ENCODE measurements at places on chromosomes 11 and 22.

DNA sequence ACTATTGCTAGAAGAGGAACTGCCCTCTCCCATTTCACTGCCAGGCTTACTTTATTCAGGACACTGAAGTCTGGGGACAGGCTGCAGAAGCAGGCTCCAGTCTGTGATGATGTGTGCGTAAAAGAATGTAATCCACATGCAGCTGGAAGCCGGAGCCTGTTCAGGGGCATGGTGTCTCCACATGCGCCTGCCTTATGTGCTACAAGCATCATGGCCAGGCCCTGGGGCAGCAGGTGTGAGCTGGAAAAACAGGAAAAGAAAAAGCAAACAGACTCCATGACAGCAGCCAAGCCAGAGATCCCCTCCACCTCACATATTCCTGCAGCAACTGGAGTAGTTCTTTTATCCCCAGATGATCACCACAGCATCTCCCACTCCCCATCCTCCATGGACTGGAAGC is 33.4 kb downstream of the ARFGAP2 start:
- DNase-seq: no peak

DNA sequence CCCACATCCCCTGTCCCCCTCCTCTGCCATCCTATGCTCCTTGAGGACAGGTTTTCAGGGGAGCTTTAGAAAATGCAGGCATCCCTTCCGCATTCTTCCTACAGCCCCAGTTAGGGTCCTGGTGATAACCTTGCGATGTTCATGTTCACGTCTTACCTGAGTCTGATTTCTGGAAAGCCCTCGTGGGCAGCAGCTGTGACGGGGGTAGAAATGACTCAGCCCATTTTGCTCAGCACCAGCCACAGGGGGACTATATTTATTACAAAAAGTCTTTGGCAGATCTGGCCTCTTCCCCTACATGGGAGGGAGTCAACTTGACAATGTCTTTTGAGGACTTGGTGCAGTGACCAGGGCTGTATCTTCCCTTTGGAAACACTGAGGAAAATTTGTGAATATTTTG is 12.3 kb downstream of the PKNOX2 start:
- no peak for DNase-seq

GRCh38 chr11:81000334-81000733 is 1559.5 kb upstream of the TENM4 start:
- no peak for DNase-seq

- no peak for DNase-seq
These were observed 5.5 kb upstream of the MYO18B start for GRCh38 chr22:25736378-25737011.

- DNase-seq: no peak
These were observed 5.4 kb upstream of the MADD start for GRCh38 chr11:47264521-47264920.

DNA sequence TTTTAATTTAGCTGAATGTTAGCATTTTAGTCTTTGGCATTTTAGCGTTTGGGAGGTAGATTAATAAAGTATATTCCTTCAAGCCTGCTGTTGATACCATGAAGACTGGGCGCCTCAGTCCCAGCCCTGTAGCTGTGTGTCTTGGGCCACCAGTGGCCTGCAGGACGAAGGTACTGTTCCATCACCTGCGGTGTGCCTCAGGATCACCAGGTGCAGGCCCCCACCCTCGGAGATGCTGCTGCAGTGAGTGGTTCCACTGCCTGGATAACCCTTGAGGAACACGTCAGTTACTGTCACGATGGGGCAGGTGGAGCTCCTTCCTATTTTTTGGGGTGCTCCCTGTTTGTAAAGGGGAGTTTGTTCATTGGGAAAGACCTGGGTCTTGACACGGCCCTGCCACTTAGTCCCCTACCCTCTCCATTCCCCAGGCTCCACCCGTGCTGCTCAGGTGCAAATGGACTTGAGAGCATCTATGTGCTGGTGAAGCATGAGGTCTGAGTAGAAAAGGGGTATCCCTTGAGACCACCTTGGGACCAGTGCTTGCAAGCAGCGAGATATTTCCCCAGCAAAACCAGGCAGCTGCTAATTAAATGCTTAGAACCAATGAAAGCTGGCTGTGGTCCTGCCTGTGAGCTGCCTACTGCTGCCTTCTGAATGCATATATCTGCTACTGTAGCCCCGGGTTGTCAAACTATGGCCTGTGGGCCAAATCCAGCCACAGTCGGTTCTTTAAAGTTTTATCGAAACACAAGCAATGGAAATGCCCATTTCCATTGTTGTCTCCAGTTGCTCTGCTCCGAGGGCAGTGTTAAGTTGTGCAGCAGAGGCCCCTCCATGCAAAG is 28.7 kb downstream of the INCENP start:
- no peak for DNase-seq

GRCh38 chr11:17544181-17544622 is at the start of gene USH1C:
USH1C (minus strand) TSS chr11:17544416; CDS start chr11:17544307, 109 bp downstream.
- no peak for DNase-seq

DNA sequence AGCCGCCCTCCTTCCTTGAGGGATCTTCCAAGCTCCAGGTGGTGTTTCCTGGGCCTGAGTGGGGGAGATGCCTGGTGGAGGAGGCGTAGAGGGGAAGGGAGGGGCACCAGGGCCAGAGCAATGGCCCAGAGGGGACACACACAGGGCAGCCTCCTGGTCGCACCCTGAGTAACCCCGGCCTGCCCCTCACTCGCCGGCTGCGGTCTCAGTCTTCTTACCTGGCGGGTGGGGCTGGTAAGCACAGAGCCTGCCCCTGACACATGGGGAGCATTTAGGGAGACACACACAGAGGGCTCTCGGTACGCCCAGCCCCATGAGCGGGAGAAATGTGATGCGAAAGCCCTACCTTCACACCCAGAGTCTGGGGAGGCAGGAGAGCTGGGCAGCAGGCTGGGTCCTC is 23.9 kb downstream of the IGF2 start:
- DNase-seq: no peak

GRCh38 chr11:128690665-128691101 is 3.2 kb upstream of the FLI1 start:
- no peak for DNase-seq

GRCh38 chr11:73173755-73174494 is 31.8 kb upstream of the FCHSD2 start:
- DNase-seq: no peak

DNA sequence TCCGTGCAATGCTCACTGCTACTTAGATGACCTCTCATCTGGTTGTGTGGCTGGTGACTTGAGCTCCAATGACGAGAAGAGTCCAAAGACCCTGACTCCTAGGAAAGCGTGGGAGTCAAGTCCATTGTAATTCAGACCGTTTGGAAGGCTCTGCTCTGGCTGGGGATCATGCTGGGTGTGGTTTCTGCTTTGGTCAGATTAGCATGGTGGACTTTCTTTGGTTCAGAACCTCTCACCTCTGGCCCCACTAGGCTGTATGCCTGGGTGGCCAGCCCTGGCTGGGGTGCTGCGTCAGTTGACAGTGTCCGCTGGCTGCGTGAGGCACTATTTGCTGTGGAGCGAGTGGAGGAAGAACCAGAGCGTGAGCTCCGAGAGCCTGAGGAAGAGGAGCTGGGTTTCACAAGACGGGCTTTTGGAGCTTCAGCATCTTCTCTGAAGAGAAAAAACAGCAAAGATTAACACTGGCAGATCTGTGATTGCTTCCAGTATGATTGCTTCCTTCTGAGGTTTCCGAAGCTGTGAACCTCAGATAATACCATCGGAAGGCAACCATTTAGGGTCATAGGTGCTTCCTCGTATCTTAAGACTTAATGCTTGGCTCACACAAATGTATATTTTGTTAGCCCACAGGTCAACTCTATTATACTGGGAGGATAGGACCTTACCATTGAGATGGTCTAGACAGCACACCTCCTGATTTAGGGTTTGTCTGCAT is 11.6 kb upstream of the HSPA8 start:
- no peak for DNase-seq

DNA sequence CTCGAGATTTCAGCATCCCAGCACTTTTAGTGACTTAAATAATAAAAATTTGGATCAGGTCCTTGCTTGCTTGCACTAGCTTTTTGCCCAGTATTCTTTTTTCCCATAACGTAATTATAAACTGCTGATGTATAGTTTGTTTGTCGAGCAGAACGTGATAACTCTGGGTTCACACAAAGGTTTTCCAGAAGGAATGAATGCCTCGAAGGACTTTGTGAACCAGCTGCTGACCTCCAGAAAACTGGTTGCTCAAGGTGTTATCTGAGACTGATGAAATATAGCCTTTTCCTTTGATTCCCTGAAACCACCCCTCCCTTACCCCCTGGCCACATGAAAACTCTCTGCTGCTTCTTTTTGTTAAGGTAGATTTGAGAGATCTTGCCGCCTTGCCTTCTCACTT is 229.1 kb upstream of the CARD18 start:
- DNase-seq: no peak

DNA sequence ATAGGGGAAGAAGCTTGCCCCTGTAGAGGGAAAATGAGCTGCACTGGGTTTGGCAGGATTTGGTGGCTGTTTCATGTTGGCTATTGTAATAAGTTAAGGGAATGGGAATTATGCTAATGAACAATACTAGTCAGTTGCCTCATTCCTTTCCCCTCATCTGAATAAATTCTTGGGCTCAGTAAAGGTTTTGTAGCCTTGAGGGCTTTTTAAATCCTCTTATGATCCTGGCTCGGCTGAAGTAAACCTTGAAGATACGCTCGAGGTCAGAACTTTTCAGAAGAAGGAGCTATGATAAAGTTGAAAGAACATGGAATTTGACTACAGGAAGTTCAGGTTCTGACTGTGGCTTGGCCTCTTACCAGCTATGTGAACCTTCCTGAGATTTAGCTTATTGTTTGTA is 448.7 kb downstream of the RAB38 start:
- DNase-seq: no peak

DNA sequence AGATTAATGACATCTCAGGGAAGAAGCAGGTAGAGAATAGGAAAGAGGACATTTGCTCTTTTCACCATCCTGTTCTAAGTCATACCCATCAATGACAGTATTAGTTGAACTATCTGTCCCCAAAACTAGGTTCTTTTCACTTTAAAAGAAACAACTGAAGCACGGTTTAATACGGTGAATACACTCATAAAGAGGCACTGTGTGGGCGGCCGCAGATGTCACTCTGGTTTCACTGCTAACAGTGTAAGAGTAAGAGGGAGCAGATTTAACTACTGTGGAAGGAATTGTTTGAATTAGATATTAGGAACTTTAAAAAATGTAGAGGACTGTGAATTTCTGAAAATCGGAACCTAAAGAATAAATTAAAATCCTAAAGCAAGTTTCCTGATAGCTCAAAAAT is 49.5 kb downstream of the VSIG10L2 start:
- DNase-seq: no peak

GRCh38 chr11:4821021-4821420 is at the start of gene OR51F2:
OR51F2 (plus strand) TSS chr11:4821321; CDS start chr11:4821422, 101 bp downstream.
- no peak for DNase-seq

DNA sequence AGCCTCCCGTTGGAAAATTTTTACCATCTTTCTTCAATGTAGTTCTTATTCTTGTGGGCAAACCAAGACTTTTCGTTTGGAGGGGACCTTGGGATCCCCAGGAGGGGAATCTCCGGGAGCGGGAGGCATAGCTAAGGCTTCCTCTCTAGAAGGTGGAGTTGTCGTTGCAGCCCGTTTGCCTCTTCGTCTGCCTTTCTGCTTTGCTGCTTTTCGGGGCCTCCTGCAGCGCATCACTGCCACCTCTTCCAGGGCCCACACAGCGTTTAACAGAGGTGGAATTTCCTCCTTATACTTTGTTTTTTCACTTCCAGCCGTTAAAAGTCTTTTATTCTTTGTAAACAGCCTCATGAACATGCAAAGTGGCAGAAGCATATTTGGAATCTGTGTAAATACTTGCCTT is 3.5 kb upstream of the IFITM3 start:
- no peak for DNase-seq

DNA sequence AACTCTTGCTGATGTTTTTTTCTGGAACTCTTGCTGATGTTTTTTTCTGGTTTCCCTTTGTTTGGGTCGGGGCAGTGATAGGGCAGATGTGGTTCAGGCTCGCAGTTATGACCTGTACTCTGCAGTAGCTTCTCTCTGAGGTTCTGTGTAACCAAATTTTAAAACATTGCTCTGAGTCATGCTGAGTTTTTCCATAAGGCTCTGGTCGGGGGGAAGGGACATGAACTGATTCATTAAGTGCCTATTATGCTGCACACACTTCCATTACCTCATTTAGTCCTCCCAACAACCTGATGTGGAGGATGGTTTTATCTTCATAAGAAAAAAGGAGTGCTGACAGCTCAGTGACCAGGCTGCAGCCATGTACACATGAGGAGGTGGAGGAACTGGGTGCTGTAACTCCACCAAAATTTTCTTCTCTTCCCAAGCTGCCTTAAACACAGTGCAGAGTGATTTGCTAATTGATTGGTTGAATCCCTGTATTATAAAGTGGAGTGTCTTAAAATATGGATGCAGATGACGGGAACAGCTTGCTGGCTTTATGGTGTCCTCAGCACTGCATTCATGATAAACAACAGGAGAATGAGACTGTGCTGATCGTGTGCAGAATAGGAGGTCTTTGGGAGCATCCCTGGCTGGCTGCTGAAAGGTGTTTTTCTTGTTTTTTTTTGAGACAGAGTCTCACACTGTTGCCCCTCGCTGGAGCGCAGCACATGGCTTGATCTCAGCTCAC is 19.1 kb downstream of the TNRC6B start:
- DNase-seq: no peak

DNA sequence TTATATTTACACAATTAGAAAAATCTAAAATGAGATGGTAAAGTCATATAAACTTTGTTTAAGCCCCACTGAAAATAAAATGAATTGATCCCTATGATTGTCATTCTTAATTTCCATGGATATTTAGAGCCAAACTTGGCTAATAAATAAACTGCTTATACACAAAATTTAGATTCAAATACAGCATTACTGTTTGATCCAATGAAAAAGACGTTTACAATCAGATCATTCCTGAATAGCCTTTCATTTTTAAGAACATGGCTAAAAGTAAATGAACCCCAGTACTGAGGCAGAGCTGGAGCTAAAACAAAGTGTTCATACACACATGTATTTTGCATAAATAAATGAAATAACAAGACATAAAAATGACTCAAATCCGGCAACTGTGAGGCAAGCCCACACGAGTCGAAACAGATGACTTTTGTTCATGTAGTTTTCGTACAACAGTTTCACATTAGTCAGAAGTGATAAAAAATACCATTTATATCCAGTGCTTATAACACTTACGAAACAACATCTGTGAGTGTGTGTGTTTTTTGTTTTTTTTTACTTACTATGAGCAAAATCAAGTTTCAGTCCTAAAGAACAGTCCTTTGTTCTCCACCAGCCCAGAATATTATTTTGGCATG is 386.5 kb downstream of the SOX6 start:
- no peak for DNase-seq

DNA sequence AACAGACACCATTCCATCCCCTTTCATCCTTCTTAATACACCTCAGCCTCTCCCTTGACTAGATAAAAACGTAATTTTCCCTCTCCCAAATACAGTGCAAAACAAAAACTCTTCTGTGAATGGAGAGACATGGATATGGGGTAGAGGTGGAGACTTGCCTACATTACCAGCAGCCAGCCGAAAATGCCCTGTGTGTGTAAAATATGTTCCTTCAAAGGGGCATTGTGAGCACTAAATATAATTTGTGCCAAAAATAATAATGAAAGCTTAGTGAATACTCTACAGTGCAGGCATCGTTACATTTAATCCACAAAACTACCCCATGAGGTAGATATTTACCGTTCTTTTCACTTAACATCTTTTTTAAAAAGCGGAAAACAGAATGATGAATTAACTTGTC is 1.0 kb upstream of the TRIM44 start:
- DNase-seq: no peak

GRCh38 chr11:67002921-67003411 is 20.0 kb upstream of the SYT12 start:
- DNase-seq: no peak
